SW480 (cell line): ENCODE measurements at places on chromosomes 4 and X.

DNA sequence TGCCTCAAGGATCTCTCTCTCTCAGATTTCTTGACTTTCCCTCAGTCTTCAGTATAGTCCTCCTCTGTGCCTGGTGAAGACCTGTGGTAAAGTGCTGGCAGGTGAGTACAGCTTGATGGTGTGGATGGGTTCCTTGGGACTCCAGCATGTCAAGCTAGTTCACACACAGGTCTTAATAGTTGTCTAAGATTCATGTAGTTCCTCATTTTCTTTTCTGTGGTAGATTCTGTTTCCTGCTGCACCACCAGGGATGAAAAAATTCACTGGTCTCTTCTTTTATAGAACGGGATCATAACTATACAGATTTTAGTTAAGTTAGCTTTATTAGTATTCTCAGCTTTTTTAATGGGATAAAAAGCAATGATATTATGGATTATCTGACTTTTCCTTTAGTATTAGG, 32.5 kb upstream of the PAQR3 start:
- DNase-seq, result no peak

DNA sequence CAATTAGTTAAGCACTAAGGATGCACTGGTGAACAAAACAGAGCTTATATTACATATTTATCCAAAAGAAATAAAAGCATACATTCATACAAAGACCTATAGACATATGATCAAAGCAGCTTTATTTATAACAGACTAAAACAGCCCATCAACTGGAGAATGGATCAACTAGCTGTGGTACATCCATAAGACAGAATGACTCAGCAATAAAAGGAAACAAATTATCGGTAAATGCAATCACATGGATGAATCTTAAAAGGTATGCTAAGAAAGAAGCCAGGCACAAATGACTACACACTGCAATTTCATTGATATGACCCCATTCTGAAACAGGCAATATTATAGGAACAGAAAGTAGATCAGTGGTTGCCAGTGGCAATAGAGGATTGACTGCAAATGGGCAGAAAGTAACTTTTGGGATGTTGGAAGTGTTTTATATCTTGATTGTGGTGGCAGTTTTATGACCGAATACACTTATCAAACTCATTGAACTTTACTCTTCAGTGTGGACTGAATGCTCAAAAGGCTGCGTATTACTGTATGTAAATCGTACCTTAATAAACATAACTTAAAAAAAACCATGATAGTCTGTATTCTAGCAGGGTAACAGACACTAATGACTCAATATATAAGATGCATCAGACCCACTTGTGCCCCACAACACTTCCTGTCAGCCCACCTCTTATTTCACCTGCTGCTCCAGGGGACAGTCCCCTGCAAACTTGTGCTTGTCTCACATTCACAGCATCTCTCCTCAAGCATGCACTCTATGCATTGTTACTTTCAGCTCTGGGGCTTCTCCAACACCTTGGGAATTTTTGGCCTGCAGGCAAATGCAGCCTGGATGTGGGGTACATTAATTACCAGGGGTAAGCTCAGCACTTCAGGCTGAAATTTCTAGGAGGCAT, 59.1 kb downstream of the MID1IP1 start:
- DNase-seq, result no peak

GRCh38 chr4:89258506-89258905, 49.1 kb downstream of the GPRIN3 start:
- DNase-seq, result no peak

DNA sequence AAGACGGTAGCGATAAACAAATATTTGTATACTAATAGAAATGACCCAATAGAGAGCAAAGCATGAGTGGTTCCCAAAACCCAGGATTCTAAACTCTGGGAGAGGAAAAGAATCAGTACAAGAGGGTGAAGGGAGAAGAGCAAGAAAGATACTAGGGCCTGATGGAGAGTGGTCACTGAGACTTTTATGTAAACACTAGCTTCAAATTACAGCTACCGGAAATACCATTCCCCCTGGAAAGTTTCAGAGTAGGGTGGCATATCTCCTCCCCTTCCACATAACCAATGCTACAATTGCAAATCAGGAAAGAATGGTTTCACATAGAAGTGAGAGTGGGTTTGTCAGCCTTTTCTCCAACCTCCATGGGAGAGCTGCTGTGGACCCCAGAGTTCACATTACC, 77.1 kb downstream of the EIF4E start:
- no peak for DNase-seq
